ENCODE measurements at places on chromosomes 6 and 20. TPM values are rescaled to one million over a fixed set of nuclear protein-coding genes. Genes with fewer than 3 reads are reported as not detected.

Gene TSPO2
- 0.82 TPM for total RNA-seq

Gene INSM1
- 8.6 TPM for total RNA-seq

Gene HLA-DOB
- total RNA-seq = not detected

Gene C2
- total RNA-seq = 3.7 TPM

Gene EFCAB8
- total RNA-seq = not detected

Gene TINAG
- 0.41 TPM for total RNA-seq

Gene CST2
- total RNA-seq = not detected

Gene GJA10
- not detected for total RNA-seq

Gene FOXC1
- total RNA-seq = 4.1 TPM

Gene ACTL10
- 0.82 TPM for total RNA-seq
